Activated CD4-positive, alpha-beta T cell treated with anti-CD3 and anti-CD28 coated beads, Interleukin-2, amount 50 U/mL, for 1 hour (primary cell): ENCODE measurements at places on chromosomes 11 and 22.

DNA sequence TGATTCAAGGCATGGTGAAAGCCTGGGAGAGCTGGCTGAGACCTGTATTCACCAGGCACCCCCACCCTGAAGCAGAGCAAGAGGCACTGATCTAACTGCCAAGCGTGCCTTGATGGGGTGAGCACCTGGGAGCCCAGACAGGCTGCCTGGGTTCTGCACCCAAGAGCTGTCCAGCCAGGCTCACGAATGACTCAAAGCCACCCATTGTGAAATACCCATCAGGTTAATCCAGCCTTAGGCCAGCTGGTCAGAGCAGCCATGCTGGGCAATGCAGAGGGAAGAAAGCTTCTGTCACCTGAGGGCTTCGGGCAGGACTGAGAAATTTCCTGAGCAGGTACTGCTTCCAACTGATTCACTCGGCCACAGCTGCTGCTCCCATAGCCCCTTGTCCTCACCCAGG is 22.1 kb downstream of the THOC5 start:
- no peak for DNase-seq

DNA sequence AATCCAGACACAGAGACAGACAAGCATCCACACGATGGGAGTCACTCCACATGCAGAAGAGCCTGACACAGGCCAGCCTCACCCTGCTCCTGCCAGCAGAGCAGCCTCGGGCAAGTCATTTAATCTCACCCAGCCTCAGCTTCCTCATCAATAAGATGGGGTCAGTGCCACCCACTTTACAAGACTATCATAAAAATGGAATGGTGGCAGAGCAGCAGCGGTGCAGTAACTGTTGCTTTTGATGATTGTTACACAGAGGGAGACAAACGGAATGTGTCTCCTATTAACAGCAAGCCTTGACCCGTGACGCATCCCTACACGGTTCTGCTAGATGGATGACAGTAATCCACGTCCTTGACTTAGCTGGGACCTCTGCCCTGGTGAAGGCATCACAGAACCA is 26.0 kb upstream of the ARFGAP3 start:
- no peak for DNase-seq

GRCh38 chr11:132088551-132088950 is 718.1 kb downstream of the NTM start:
- DNase-seq: no peak

DNA sequence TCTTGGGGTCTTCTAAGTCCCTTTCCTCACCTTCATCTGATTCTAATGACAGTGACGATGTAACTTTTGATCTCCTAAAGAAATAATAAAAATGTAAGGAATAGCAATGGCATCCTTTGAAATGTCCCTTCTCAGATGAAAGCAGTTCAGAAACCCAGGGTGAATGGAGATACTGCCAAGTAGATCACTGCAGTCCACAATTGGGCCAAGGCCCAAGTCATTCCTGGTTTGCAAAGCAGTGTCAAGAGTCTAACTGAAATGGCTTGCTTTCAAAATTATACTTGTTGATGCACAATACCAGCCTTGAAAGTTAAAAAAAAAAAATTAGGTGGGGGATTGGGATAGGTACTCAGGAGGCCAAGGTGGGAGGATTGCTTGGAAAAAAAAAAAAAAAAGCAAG is 20.4 kb downstream of the ASCC2 start:
- no peak for DNase-seq

GRCh38 chr11:106101819-106102218 is 24.4 kb downstream of the AASDHPPT start:
- DNase-seq: no peak

DNA sequence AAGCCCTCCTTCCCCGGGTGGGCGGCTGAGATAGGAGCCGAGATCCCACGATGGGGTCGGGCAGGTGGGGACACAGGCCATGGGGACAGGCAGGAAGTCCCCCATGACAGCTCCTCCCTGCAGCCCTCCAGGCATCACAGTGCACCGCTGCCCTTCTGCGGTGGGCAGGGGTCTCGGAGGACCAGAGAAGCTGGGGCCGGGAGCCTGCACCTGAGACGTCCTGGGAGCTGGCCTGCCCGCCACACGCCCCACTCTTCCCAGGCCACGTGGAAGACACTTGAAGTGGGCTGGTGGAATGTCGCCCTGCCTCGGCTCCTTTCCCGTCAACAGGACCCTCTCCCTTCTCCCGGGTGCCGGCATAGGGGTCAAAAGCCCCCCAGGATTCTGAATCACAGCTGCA is 55.4 kb downstream of the ELFN2 start:
- DNase-seq: no peak

GRCh38 chr22:27405672-27406388 is 395.7 kb downstream of the MN1 start:
- DNase-seq: no peak

DNA sequence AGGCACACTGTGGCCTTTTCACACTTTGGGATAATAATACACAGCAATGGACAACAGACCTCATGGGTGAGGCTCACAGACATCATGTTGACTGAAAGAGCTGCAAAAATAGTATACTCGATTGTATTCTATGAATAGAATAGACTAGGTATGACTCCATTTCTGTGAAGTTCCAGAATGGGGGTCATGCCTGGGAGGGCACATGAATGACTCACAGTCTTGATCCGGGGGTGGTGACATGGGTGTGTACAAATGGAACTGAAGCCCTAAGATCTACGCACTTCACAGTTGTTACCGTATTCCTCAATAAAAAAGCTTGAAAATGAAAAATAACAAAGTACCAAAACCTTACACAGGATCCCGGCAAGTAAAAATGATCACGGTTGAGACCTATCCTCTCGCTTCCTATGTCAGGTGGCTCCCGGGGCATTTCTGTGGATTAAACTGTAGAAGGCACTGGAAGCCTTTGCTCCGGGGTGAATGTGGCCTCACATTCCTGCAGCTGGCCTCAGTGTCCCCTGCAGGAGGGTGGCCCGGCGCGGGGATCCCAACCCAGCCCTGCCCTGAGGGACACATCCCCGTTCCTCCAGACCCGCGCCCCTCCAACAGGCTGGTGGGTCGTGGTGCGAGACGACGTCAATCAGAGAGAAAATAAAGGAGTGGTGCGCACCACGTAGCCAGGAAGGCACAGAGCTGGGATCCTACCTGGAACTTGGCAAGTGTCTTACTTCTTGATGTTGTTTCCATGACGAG is 75.9 kb downstream of the NECTIN1 start:
- DNase-seq: no peak

DNA sequence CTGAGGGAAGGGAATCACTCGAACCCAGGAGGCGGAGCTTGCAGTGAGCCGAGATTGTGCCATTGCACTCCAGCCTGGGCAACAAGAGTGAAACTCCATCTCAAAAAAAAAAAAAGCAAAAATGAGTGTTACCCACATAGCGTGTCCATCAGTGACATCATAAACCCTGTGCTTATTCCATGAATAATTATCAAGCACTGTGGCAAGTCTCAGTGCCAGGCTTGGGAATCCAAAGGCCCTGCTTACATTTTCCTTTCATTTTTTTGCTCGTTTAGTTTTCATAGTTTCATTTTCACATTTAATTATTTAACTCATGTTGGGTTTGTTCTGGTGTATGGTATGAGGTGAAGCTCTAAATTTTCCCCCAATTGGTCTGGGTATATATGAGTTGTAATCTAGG is 46.5 kb downstream of the NEU3 start:
- DNase-seq: no peak

DNA sequence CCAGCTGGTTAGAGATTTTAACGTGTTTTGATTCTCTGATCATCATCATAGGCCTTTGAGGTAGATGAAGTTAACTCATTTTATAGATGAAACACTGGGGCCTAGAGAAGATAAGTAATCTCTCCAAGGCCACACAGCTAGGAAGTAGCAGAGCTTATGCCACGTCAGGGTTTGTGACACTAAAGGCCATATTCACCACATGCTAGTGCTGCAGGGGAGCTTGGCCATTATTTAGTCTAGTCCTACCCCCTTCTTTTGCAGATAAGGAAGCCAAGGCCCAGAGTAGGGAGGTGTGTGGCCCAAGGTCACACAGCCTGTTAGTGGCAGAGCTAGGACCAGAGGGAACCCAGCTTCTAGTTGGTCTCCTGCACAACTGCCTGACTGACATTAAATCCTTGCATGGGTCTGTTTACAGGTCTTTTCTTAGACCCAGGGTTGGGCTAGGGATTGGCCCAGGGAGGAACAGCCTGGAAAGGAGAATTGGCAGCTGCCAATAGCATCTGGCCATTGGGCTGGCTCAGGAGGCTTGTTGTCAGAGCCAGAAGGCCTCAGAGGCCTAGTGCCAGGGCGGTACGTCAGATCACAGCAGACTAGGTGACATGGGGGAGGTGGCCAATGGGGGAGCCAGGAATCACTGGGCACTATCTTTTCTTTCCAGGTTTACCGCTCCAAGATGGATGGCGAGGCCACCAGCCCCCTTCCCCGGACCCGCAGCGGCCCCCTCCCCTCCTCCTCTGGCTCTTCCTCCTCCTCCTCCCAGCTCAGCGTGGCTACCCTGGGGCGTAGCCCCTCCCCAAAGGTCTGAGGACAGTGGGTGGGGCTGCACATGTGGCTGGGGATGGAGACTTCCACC is 36.0 kb downstream of the PHLDB1 start:
- DNase-seq: no peak

GRCh38 chr11:63001456-63001855 is 14.2 kb downstream of the SLC22A8 start:
- no peak for DNase-seq

- DNase-seq: peak; percentile 3
Observed at GRCh38 chr11:122215244-122215992, 99.4 kb upstream of the BLID start.

DNA sequence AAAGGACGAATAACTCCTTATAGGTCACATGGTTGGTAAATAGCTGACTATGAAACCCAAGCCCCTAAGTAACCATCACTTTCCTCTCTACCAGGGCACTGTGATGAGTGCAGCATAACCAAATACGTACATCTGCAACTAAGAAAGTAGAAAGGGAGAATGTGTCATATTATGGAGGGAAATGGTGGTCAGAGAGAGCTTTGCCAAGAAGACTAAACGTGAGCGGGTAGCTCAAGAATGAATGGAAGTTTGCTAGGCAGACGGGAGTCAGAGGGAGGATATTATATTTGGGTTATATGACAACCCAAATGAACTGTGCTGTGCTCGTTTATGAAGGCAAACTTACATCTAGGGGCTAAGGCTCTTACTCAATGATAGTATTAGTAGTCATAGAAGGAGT is 537.3 kb downstream of the OPCML start:
- DNase-seq: no peak

- DNase-seq: no peak
Observed at GRCh38 chr11:3845670-3846069, 4.9 kb upstream of the RHOG start.

DNA sequence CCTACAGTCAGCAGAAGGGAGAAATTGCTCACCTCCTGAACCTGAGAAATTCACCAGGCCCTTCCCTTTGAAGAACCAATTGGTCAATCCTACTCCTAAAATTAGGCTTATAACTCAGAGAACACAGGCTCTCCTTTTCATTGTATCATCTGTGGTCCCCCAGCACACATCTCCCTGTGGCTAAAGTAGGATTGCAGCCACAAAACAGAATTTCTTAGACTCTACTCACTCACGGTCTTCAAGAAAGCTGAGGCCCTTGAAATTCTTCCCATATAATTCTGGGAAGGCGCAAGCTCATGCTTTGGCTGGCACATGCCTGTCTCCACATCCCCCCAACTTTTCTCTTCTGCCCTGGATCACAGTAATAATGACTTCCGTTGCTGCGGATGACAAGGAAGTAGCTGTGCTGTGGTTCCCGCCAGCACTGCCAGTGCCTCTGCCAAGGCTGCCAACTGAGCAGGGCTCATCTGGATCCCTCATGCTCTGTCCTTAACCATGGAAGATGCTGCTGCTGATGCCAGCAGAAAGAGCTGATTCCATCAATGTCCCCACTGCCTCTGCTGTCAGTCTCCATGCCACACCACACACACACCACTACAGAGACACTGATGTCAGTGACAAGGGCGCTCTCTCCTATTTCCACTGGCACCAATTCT is 200.6 kb upstream of the POU2AF2 start:
- DNase-seq: no peak

DNA sequence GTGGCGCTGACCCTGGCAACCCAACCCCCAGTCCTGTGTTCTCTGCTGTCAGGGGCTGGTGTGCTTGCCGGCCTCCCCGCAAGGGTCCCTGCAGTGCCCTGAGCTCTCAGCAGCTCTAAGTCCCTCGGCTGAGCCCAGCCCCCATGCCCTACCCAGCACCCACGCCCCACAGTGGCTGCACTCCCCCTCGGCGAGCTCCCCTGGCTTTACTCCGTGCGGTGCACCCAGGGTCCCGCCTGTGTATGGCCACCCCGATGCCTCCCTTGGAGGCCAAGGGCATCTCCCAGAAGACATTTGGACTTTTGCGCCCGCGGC is 72.5 kb upstream of the SHISAL1 start:
- DNase-seq: no peak

DNA sequence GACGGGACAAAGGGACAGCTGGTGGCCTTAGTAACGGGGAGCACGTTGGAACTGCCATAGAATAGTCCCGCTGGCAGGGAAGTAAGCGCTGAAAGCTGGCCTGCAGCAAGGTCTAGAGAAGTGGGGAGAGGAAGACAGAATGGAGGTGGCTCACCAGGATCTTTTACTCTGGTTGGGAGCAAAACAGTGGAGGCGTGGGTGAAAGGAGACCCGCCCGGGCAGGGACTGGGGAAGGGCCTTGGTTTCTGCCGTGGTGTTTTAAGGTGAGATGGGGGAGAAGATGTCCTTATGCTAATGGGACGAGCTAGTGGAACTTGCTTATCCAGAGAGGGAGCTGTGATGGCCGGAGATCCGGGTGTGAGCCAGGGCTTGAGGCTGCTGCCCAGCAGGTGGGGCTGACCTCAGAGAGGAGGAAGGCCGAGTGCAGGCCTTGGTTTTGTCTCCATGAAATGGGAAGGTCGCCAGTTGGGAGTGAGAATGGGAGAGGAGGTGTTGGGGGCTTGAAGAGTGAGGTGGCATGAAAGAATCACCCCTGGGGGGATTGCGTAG is 56.4 kb upstream of the CTTN start:
- DNase-seq: no peak

DNA sequence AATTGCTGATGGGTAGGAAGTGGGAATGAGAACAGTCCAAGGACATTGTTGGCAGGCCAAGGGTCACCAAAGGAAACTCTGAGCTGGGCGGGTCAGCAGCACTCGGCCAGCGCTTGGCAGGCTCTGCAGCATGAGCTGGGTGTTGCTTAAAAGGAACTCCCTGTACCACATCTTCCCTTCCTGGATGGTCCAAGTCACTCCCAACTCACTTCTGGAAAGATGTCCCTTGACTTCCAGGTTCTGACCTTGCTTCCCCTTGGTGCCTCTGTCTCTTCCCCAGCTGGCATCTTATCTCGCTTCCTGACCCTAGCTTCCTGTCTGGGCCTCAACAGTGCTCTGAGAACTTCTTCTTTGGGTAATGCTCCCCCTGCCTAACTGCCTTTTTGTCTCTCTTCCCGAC is 24.8 kb upstream of the SWAP70 start:
- no peak for DNase-seq

DNA sequence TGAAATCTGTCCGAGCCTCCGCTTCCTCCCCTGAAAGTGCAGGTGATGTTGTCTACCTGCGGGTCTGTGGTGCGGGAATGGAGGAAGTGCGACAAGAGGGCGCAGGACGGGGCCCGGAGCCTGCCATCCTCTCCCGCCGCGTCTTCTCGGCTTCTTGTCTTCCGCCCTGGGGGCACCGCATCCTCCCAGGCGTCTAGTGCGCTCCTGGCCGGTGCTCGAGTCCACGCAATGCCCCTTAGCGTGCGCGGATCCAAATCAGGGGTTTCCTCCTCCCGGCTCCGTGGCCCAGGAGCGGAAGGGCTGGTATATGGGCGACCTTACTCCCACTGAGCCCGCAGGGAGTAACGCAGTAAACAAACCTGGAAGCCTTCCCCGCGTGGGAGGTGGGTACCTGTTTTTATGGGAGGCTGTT is 405 bp downstream of the SFI1 start:
- DNase-seq: peak; percentile 32

- no peak for DNase-seq
Observed at GRCh38 chr22:28742562-28742962, 723 bp downstream of the HSCB start.
